ENCODE measurements at places on chromosomes 16 and 17.

DNA sequence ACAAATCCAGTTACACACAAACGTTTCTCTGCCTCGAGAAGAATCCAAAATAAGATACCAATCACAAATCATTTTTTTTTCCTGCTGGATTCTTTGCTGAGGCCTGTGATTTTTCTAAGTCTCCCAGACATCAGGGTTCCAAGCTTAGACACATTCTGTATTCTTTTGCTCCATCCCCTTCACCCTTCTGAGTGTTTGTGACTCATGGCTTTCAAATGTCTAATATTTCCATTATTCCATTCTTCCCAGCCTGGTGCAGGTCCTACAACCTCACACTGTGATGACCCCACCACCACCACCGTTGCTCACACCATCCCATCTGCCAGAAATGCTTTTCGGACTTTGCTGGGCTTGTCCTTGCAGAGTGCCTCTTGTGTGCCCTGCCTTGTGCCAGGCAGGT is 480.1 kb downstream of the SOX9 start:
- no peak for DNase-seq

DNA sequence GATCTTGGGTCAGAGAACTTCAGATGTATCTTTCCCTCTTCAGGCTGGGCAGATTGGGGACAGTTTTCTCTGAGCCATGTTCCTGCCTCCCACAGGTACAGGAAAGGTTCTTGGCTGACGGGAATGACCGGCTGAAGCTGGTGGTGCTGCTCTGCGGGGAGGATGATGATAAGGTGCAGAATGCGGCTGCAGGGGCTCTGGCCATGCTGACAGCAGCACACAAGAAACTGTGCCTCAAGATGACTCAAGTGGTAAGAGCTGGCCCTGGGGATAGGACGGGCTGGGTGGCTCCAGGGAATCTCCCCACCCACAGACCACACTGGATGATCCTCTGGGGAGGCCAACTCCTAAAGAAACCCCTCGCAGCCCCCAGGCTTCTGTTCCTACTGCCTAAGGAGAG is 10.9 kb downstream of the SLC35G3 start:
- DNase-seq = no peak

- DNase-seq = no peak
Measured at GRCh38 chr16:47565454-47565853, 104.3 kb downstream of the PHKB start.

- no peak for DNase-seq
Measured at GRCh38 chr17:35730400-35731005, 936 bp upstream of the RASL10B start.

Data from BE2C (cell line).